CD4-positive, alpha-beta T cell (primary cell): ENCODE measurements at places on chromosomes 2 and 18.

DNA sequence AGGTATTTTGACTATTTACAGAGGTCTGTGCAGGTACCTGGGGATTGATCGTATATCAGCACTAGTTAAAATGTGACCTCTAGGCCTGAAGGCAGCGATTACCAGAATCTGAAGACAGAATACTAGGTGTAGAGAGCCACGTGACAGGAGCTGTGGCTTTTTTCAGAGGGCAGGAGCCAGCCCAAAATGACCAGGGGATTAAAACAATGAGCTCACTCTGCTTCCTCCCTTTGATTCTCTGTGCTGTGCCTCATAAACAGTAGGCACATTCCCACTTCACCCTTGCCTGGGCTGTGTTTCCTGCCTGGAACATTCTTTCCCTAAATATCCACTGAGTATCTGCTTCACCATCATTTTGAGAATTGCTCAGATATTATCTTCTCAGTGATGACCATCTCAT is 15.2 kb downstream of the ITGAV start:
- no peak for DNase-seq
- H3K27ac ChIP-seq = no peak overlapping the region
- no peaks in the 10 kb centered on the region for H3K4me1 ChIP-seq
- no peaks in the 10 kb centered on the region for H3K27me3 ChIP-seq
- H3K36me3 ChIP-seq = peaks cover 5% of the 10 kb centered on the region
- no peak overlapping the region for H3K4me3 ChIP-seq

- H3K27me3 ChIP-seq = no peaks in the 10 kb centered on the region
- no peak for DNase-seq
- peaks cover 6% of the 10 kb centered on the region for H3K4me1 ChIP-seq
- no peaks in the 10 kb centered on the region for H3K36me3 ChIP-seq
- H3K4me3 ChIP-seq = no peak overlapping the region
- no peak overlapping the region for H3K27ac ChIP-seq
Observed at GRCh38 chr2:97957432-97958183, 38.1 kb downstream of the TMEM131 start.

GRCh38 chr2:186460465-186460864 is 25.6 kb upstream of the ZC3H15 start:
- DNase-seq = no peak
- no peaks in the 10 kb centered on the region for H3K27me3 ChIP-seq
- H3K4me1 ChIP-seq = no peaks in the 10 kb centered on the region
- H3K27ac ChIP-seq = no peak overlapping the region
- no peaks in the 10 kb centered on the region for H3K36me3 ChIP-seq

- H3K4me3 ChIP-seq = no peak overlapping the region
- DNase-seq = no peak
- no peaks in the 10 kb centered on the region for H3K4me1 ChIP-seq
- H3K27ac ChIP-seq = no peak overlapping the region
Observed at GRCh38 chr2:205932861-205933260, 153.1 kb downstream of the INO80D start.

- no peaks in the 10 kb centered on the region for H3K36me3 ChIP-seq
- H3K4me1 ChIP-seq = no peaks in the 10 kb centered on the region
- no peak overlapping the region for H3K27ac ChIP-seq
- H3K27me3 ChIP-seq = no peaks in the 10 kb centered on the region
Observed at GRCh38 chr18:67133669-67134068, 382.9 kb downstream of the DSEL start.

DNA sequence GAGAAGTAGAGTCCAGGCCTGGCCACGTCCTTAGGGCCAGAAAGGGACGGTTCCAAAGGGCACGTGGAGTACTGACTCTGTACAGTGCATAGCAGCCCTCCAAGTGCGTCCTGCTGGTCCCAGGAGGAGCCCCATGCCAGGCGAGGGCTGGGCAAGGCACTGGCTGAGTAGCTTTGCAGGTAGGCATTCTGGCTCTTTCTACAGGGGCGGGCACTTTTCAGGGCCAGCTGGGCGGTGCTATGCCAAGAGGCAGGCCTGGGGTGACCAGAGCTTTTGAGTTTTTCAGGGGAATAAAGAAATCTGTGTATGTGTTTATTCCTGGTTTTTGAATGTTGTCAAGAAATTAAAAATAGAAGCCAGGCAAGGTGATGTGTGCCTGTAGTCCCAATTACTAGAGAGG is 15.4 kb upstream of the GLI2 start:
- no peak overlapping the region for H3K4me3 ChIP-seq
- H3K4me1 ChIP-seq = no peaks in the 10 kb centered on the region
- H3K27me3 ChIP-seq = no peaks in the 10 kb centered on the region
- DNase-seq = no peak
- no peak overlapping the region for H3K27ac ChIP-seq
- H3K36me3 ChIP-seq = no peaks in the 10 kb centered on the region

DNA sequence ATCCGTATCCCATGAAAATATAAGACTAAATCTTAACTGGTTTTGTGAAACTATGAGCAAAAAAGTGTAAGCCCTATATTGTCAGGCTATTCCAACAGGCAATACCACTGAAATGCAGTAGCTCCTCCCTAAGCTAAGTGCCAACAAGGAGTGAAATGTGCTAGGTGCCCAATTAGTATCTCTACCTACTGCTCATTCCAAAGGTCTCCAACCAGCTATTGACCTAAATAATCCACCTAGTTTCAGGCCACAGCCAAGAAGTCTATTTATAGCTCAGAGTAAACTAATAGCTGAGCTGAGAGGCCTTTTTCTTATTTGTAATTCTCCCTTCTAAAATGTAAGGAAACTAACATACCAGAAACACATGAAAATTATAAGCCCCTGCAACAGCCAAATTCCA is 482.2 kb downstream of the DCC start:
- H3K36me3 ChIP-seq = no peaks in the 10 kb centered on the region
- H3K27me3 ChIP-seq = no peaks in the 10 kb centered on the region
- no peaks in the 10 kb centered on the region for H3K4me1 ChIP-seq
- no peak overlapping the region for H3K27ac ChIP-seq

DNA sequence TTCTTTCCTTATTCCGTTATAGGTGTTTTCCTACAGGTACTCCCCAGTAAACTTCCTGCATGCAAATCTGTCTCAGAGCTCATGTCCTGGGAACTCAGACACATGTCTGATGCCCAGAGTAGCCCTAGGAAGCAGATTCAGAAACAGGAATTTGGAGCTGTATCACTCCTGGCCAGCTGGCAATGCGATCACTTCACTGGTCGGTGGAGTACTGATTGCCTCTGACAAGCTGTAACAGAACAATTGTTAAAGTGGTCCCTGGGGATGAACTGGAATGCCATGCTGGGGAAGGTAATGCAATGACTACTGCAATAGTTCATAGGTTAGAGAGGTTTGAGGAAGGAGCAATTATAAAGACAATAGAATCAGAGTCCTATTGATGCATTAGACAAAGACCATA is 131.6 kb upstream of the DOCK10 start:
- DNase-seq = no peak
- no peaks in the 10 kb centered on the region for H3K36me3 ChIP-seq
- H3K27ac ChIP-seq = no peak overlapping the region
- no peak overlapping the region for H3K4me3 ChIP-seq
- no peaks in the 10 kb centered on the region for H3K4me1 ChIP-seq

DNA sequence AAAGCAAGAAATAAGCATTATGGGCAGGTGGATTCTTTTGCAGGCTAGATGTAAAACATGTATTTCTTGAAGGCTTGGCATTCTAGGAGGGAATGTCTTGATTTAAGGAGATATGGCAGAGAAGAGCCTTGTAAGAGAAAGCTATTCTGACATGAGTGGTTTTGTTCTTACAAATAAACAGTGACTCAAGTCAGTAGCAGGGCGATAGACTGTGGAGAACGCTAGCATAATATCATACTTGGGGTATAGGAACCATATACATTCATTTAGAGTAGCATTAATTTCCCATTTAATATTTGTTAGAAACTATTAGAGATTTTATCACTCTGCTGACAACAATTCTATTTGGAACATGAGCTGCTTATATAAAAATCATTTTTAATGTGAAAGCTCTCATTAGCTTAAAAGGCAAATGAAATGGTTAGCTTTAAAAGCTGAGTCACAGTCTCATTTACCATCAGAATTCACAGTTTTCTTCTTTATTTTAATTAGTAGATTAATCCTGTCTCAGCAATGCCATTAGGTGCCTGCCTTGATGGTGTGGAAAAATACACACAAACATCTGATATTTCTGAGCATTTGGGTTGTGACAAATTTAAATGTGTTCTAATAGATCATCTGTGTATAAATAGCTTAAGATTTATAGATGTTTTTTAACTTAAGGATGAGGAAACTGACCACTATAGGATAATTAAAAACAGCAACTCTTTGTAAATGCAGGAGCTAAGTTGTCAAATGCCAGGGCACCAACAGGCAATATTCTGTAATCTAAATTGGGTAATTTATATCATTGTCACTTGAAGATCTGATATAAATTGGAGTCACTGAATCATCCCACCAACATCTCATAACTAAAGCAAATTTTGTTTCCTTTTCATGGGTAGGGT is 276.7 kb downstream of the PLCL1 start:
- no peak for DNase-seq
- no peak overlapping the region for H3K4me3 ChIP-seq
- no peaks in the 10 kb centered on the region for H3K4me1 ChIP-seq
- H3K27ac ChIP-seq = no peak overlapping the region

DNA sequence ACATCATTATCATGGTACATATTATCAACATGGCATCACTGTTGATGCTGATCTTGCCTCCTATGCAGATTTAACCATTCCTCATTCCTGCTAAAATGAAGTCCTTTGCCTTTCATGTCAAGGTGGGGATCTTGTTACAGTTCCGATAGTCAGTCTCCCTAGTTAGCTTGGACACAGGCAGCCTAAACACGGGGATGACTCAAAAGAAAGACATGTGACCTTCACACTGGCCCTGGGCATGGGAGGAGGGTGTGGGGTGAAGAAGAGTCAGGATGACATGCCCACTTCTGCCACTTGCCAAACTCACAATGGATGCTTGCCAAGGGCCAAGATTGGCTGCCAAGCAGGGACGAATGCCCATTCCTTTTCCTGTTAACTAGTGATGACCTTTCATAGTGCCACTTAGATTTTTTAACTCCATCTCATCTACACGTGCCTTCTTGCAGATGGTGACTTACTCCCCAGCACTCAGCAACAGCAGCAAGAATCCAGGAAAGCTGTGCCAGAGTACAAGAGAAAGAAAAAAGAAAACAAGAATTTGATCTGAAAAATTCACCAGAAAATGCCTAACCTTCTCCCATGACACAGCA is 13.9 kb upstream of the SLC1A4 start:
- no peaks in the 10 kb centered on the region for H3K27me3 ChIP-seq
- no peak overlapping the region for H3K4me3 ChIP-seq
- H3K36me3 ChIP-seq = no peaks in the 10 kb centered on the region
- no peaks in the 10 kb centered on the region for H3K4me1 ChIP-seq

DNA sequence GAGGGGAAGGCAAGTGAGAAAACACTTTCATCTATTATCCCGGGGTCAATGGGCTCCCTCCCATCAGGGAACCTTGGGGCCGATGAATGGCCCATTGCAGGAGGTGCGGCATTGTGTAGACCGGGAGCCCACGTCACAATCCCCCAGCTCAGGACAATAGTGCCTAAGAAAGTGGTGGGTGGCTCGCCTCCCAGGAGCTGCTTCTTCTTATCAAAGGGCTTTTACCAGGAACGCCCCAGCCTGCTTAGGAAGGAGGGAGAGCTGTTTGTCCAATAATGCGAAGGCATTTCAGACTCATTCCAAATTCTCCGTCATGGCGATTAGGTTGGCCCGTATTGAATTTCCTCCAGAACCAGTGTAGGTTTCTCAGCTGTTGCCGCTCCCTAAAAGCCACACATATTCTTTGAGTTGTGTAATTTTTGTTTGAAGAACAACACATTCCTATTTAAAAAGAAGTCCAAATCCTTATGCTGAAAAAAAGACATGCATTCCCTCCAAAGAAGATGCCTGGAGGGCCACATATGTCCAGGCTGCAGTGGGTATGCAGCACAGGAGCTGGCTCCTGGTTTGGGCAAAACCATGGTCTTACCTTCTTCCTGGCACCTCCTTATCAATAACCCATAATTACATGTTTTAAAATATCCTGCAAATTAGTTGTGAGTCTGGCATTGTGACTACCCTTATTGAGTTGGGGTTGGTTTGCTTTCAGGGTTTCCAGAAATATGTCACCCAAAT is 264.7 kb downstream of the MYCN start:
- DNase-seq = no peak
- no peaks in the 10 kb centered on the region for H3K4me1 ChIP-seq
- H3K4me3 ChIP-seq = no peak overlapping the region
- no peaks in the 10 kb centered on the region for H3K27me3 ChIP-seq

- no peaks in the 10 kb centered on the region for H3K27me3 ChIP-seq
- peaks cover 49% of the 10 kb centered on the region for H3K36me3 ChIP-seq
- no peaks in the 10 kb centered on the region for H3K4me1 ChIP-seq
Observed at GRCh38 chr2:32129086-32129485, 36.6 kb upstream of the SLC30A6 start.

- no peaks in the 10 kb centered on the region for H3K27me3 ChIP-seq
- H3K4me3 ChIP-seq = no peak overlapping the region
- H3K4me1 ChIP-seq = no peaks in the 10 kb centered on the region
- H3K27ac ChIP-seq = no peak overlapping the region
Observed at GRCh38 chr18:990197-990596, 85.5 kb downstream of the ADCYAP1 start.

DNA sequence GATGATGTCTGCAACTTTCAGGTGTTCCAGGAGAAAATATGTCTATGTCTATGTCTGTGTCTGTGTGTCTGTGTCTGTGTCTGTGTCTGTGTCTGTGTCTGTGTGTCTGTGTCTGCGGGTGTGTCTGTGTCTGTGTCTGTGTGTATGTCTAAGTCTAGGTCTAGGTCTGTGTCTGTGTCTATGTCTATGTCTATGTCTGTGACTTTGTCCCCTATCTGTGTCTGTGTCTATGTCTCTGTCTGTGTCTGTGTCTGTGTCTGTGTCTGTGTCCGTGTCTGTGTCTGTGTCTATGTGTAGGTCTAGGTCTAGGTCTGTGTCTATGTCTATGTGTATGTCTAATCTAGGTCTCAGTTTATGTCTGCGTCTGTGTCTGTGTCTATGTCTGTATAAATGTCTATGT is 10.5 kb downstream of the IL1R2 start:
- peaks cover 15% of the 10 kb centered on the region for H3K4me1 ChIP-seq
- DNase-seq = no peak
- no peak overlapping the region for H3K27ac ChIP-seq
- H3K27me3 ChIP-seq = no peaks in the 10 kb centered on the region
- no peak overlapping the region for H3K4me3 ChIP-seq

- no peak overlapping the region for H3K27ac ChIP-seq
- H3K36me3 ChIP-seq = no peaks in the 10 kb centered on the region
- H3K4me1 ChIP-seq = no peaks in the 10 kb centered on the region
- no peak overlapping the region for H3K4me3 ChIP-seq
Observed at GRCh38 chr2:239640210-239640609, 239.4 kb upstream of the HDAC4 start.

GRCh38 chr18:50075772-50076171 is 119.2 kb downstream of the MYO5B start:
- H3K4me1 ChIP-seq = peaks cover 14% of the 10 kb centered on the region
- peaks cover 12% of the 10 kb centered on the region for H3K27me3 ChIP-seq
- H3K27ac ChIP-seq = no peak overlapping the region
- DNase-seq = no peak
